ENCODE measurements at places on chromosomes 2 and 18. TPM values are rescaled to one million over a fixed set of nuclear protein-coding genes. Genes with fewer than 3 reads are reported as not detected.

DNA sequence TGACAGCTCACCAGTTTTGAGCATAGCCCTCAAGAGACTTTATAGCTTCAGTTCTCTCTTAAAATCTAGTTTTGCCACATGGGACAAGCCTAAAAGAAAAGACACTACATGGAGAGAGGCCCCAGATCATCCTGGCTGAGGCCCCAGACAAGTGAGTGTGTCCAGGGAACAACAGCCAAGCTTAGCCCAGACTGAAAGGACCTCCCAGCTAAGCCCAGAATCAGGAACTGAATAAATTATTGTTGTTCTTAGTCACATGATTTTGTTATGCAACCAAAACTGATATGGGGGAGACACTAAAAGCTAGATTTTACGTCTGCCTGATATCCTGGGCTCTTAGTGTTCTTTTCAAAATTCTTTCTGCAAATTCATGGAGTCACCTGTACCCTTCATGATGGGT lies 29.3 kb upstream of the LBH start:
- DNase-seq = no peak

GRCh38 chr2:136207030-136207623 lies 89.2 kb upstream of the CXCR4 start:
- no peak for DNase-seq

DNA sequence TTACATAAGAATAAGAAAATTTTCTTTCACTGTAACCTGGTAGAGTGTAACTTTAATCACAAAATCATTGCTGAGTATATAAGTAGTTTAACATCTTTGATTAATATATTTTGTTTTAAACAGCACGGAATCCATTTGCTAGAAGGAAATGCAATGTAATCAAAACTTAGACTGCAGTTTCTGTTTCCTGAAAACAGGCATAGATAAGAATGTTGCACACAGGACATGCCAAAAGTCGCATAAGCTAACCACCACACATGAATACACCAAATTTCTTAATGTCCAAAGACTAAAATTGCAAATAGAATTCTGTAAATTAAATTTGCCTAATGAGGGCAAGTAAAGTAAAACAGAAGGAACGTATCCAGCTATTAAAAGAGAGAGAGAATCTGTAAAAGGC lies 51.0 kb upstream of the SERPINB2 start:
- no peak for DNase-seq

- DNase-seq = no peak
These were observed 184.6 kb upstream of the OSR1 start for GRCh38 chr2:19542796-19543662.

GRCh38 chr2:224211791-224212190 lies 172.7 kb upstream of the SERPINE2 start:
- DNase-seq = no peak

GRCh38 chr18:38807915-38808314 lies 1242.3 kb upstream of the CELF4 start:
- no peak for DNase-seq

DNA sequence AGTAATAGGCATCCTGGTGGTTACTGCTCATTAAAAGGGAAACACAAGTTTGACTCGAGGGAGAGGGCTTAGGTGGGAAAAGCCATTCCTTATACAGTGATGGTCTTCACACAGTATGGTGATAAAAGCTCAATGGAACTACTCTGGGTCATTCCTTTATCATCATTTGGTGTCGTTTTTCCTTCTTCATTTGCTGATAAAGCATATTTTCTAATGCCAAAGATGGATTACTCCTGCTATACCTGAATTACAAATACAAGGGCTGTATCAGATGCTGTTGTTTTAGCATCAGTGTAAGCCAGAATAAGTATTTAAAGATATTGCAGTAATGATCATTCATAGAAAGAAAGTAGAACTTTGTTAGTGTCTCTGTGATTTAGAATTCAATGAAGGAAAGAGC lies 563.7 kb downstream of the PLCL1 start:
- no peak for DNase-seq

DNA sequence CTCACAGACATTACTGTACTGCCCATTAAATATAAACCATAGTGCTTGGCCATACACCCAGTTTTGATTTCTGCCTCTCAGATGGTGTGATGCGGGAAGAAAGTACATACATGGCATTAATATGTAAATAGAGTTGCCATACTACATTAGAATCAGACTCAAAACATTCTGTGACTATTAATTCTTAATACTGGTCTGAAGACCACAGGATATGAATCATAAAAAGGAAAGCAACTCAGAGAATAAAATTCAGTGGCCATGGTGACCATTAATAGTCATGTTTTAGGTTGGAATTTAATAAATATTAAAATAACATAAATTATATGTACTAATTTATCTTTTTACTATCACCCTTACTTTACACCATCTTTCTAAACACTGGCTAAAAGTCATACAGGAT lies 33.0 kb upstream of the WDR75 start:
- DNase-seq = no peak

GRCh38 chr18:68713796-68714195 lies 1.1 kb downstream of the TMX3 start:
- DNase-seq = no peak

IFIH1 gene
- total RNA-seq = 5.6 TPM

KDM3A gene
- total RNA-seq = 55.2 TPM

IRS1 gene
- 12.8 TPM for total RNA-seq

MYO5B gene
- total RNA-seq = 4.5 TPM

All from dorsolateral prefrontal cortex (tissue), 122 donors.